ENCODE measurements at places on chromosomes 3 and 15.

GRCh38 chr3:184911570-184911969 lies 99.6 kb downstream of the VPS8 start:
- no peak for DNase-seq

GRCh38 chr15:67569668-67570067 lies 27.2 kb downstream of the MAP2K5 start:
- no peak for DNase-seq

DNA sequence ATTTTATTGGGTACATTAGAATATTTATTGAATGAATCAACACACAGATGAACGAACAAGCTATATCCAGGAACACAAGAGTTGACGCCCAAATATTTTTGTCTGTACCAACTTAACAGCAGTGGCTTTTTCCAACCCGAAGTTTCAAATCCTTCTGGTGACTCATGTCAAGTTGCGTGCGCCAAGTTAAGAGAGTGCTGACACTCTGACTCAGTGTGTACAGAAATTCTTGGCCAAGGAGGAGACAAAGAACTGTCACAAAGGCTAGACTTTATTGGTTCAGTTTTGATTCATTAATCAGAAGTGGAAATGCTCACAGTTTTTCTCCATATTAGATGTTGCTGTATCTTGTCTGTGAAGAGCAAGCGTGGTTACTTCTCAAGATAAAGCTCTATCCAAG lies 59.6 kb upstream of the TSC22D2 start:
- DNase-seq = no peak

- DNase-seq = no peak
These were observed 272.2 kb upstream of the CHRNA7 start for GRCh38 chr15:31758126-31758525.

DNA sequence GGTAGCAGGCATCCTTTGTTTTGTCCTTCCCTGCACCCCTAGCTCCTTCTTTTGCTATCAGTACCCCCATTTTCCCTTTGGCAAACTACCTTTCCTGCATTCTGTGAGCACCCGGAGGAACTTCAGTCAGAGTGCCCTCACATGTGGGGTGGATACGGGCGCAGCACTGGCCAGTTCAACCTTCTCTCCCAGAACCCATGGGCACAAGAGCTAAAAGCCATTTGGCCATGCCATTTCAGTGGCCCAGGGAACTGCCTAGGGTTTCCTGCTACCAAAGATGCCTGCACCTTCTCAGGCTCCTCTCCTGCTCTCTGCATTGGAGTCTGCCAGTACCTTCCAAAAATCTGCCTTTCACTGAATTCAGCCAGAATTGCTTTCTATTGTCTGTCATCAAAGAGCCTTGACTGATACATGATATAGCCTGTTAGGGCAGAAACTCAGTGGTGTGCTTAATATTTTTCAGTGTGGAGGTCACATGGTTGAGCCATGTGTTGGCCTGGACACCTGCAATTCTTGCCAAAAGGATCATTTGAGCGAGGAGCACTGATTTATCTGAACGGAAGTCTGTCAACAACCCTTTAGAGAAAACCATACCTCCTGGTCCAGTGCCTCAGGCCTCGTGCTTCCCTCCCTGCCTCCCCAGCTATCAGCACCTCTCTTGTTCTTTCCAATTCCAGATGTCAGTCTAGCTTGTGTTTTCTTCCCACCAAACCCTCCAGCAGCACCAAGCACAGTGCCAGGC lies 27.0 kb upstream of the HHATL start:
- no peak for DNase-seq

Data from SIG-M5 (cell line).